NAMALWA (cell line): ENCODE measurements at places on chromosomes 16 and 17.
A peak's percentile ranks its signal among the peaks of the same experiment; 100 is the strongest.

DNA sequence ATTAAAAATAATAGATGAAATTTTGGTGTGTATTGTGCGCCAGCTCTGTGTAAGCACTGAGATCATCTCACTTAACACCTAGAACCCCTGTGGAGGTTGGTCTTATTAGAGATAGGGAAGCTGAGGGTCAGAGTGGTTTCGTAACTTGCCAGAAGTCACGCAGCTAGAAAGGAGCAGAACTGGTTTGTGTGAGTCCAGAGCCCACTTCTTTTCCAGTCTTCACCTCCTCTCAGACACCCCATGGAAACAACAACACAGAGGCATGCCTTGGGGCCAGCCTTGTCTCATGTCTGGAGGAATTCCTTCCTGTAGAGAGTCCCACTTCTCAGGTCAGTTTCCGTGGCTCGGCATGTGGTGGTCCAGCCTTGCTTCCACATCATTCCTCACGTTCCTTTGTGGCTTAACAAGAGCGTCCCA lies 16.5 kb downstream of the YPEL2 start:
- DNase-seq, result no peak

DNA sequence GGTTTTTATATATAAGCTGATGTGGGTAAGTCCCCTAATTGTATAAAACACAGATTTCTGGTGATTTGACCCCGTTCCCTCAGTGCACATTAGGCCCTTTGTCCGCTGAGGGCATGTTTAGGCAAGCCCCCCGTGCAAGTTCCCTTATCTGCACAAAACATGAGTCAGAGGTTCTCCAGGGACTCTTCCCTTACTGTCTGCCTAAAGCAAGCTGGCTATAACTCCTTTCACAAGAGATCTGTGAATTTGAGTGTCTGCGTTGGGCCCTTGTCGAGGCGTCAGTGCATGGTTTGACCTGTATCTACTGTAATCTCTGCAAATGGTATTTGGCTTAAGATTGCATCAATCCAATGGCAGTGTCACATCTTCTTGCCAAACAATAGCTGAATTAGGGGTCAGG lies 712.8 kb downstream of the CDH8 start:
- no peak for DNase-seq

DNA sequence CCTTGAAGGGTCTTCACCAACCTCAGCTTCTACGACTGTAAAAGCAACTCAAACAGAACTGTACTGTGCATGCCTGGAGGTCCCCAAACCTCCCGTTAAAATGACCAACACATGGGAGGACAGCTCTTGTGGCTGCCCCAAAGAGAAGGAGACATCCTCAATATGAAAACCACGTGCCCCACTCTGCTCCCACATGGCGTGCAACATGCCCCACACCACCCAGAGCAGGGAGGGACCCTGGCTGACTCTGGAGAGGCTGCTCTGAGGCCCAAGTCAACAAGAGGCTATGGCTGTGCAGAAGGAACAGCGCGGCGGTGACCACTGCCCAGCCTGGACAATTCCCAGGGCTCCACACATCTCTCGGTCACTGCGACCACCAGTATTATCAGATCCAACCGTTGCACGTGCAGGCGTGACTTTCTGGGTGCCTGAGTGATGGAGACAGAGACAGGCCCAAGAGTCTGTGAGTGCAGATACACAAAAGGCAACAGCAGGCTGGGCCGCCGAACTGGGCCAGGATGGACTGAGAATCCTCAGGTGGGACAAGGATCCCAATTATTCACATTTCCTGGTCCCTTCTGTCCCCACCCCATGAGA lies 1.4 kb downstream of the PLD6 start:
- no peak for DNase-seq

DNA sequence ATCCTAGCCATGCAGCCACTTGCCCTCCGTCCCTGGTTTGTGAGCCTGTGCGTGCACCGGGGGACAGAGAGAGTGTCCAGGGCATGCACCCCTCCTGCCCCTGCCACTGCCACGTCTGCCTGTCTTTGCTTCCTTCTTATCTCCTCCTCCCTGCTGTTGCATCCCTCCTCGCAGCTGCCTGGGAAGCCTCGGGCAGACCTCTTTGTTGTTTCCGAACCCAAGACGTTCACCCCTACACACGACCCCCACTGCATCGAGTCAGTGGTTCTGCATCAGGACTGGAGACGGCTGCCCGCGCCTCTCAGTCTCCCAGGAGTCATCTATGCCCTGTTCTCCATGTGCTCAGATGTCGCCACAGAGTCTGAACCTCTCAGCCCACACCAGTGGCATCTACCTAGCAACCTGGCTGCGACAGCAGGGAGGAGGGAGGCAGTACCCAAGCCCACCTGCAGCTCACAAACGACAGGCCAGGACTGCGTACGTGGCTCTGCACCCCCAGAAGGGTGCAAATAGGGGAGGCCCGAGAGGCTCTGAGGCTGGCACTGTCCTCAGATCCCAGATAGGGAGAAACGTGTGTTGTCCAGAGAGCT lies 5.2 kb downstream of the TIMP2 start:
- no peak for DNase-seq

DNA sequence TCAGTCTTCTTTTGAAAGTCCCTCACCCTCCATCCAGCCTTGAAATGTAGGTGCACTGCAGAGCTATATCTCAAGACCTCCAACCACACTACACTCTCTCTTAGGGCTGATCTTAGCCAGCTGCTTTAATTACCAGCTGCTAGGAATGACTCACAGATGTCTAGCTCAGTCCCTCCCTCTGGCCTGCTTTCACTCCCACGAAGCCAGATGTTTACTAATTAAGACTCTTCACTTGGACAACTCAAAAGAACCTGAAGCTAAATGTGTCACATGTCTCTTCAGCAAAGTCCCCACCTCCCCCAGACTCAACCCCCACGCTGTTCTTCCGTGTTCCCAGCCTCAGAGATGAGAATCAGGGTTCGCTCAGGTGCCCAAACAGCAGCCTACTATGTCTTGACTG lies 2.6 kb downstream of the GTF3C1 start:
- DNase-seq, result peak; percentile 9

- no peak for DNase-seq
Measured at GRCh38 chr16:72923757-72924156, 124.2 kb downstream of the ZFHX3 start.

- DNase-seq, result no peak
Measured at GRCh38 chr16:9183682-9184353, 92.4 kb downstream of the HAPSTR1 start.

DNA sequence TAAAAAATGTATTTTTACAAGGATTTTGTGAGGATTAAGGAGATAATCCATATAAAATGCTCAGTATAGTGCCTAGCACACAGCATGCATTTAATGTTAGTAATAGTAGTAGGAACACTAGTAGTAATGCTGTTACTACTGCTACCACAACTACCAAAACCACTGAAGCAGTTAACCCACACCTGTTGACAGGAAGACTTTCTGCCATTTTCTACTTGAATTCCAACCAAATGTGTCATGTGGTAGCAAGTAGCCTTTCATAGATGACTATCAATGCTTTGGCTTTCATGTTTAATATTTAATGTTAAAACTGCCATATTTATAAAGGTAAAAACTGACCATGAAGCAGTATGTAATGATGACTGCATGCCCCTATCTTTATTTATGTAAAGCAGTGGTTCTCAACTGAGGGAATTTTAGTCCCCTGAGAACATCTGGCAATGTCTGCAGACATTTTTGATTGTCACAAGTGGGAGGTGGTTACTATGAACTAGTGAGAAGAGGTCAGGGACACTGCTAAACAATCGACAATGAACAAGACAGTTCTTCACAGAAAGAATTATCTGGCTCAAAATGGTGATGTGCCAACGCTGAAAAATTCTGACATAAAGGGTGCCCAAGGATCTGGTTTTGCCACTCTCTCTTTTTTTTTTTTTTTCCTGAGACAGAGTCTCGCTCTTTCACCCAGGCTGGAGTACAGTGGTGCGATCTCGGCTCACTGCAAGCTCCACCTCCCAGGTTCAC lies 89.4 kb downstream of the ITFG1 start:
- DNase-seq, result no peak

DNA sequence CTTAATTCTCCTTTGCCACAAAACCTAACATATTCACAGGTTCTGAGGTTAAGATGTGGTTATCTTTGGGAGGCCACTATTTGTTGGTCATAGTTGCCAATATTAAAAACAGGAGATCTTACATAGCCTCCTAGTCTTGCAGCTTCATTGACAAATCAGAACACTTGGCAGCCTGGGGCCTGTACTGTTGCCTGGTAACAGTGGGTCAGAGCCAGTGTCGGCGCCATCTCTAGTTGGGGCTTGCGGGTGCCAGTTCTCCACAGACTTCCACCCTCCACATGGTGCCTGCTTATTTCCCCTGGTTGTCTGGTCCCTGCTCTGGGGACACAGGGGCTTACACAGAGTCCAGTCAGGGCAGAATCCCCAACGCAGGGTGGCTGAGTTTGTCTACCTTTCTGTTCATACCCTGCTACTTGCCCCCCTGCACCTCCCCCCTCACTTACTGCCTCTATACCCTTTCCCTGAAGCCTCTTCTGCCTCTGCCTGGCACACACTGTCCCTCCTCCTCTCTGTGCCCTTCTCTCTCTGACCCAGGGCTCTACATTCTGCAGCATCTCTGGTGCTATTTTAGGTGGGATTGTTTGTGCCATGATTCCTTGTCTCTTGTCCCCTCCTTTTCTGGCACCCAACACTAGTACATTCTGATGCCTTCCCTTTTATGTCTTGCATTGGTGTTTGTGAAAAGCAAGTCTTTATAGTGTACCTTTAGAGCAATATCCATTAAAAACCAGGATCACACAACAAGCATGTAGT lies 13.4 kb downstream of the EPN2 start:
- no peak for DNase-seq

DNA sequence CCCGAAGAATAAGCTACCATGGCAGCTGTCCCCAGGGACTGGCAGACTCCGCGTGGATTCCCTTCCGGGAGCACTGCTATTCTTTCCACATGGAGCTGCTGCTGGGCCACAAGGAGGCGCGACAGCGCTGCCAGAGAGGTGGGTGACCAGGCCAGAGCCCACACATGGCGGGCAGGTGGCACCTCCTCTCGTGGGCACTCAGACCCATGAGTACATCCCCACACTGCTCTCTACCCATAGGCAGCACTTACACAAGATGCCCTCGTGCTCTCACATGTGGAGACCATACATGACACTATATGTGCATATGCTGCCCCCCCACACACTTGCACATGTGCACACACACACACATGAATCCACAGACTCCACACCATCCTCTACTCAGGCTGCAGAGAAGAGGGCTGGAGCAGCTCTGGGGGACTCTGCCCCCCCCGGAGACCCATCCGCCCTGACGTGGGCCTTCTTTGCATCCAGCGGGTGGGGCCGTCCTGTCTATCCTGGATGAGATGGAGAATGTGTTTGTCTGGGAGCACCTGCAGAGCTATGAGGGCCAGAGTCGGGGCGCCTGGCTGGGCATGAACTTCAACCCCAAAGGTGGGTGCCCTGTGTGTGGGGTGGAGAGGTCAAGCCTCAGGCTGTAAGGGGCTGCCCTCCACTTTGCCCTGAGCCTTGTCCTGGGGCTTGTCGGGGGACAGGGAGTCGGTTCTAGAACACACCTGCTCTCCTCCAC lies 62.9 kb downstream of the MRC2 start:
- DNase-seq, result no peak

- no peak for DNase-seq
Measured at GRCh38 chr17:1639549-1640180, 5.9 kb downstream of the SCARF1 start.
